ENCODE measurements at places on chromosomes 12 and 14.
A peak's percentile ranks its signal among the peaks of the same experiment; 100 is the strongest.

GRCh38 chr12:65510584-65511050 is 232.1 kb downstream of the MSRB3 start:
- DNase-seq, result no peak

- peak; percentile 31 for DNase-seq
These were observed 17.1 kb upstream of the DLK1 start for GRCh38 chr14:100709289-100710284.

DNA sequence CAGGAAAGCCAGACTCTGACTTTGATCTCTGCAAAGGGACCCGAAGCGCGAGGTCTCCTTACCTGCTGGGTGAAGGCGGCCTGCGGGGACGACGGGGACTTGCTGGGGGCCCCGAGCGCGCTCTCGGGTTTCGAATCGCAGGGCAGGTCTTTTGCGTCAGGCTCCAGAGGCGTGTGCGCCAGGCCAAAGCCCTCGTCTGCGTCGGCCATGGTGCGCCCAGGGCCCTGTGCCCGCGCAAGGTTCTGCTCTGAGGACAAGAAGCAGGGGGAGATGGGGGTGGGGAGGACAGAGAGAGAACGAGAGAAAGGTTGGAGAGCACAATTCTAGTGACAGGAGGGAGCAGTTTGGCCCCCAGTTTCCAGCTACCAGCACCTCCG is 2.3 kb downstream of the TBX5 start:
- DNase-seq, result no peak

GRCh38 chr12:28936221-28936620 is 212.9 kb upstream of the FAR2 start:
- no peak for DNase-seq

GRCh38 chr14:75277008-75277814 is 1.4 kb upstream of the FOS start:
- DNase-seq, result peak; percentile 79
